ENCODE measurements at places on chromosomes 12 and 14.

DNA sequence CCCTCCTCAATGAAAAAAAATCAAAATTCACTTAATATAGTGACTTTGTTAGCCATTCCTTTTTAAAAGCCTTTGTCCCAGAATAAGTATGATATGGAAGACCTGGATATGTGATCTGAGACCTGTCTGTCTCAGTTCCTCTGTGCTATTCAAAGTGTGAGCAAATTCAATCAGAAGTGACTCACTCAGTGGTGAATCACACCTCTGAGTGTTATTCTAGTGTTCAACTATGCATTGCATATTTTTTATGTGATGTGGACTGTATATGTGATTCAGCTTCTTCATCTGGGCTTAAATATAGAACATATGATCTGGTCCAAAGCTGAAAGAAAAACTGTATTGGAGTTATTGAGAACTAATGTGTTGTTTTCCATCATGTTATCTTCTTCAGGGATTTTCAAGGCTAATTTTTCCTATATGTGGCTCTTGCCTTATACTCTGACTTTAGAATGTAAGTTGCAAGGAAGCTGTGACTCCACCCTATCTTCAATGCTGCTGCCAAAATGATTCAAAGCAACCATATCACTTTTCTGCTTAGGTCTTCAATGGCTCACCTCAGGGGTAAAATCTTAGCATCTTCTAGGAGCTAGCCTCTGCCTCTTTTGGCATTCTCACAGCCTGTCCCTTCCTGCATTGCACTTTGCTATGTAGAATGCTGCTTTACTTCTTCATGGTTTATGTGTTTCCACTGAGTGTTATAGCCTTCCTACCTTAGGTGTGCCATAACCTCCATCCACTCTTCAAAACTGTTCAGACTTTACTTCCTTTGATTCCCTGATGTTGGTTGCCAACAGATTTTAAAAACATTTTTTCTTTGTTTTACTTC is 169.8 kb downstream of the OTOGL start:
- DNase-seq: no peak

- DNase-seq: no peak
These were observed 162.9 kb downstream of the PCNX1 start for GRCh38 chr14:71070169-71070568.

DNA sequence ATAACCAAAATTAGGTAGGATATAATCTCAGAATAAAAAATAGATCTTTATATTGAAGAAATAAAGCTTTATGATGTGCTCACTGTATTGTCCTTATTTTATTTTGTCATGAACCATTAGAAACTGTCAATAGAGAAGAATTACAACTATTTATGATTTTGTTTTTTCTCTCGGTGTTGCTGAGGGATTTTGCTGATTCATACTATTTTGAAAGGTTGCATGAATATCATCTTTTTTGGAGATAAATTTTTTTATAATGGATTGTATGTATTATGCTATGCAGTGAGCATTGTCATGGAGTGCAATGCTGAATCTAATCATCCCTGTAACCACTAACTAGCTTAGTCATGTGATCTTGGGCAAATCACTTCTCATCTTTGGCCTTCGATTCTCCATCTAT is 15.0 kb downstream of the SLC39A9 start:
- DNase-seq: no peak

- DNase-seq: no peak
These were observed 27.3 kb upstream of the CHPT1 start for GRCh38 chr12:101670007-101670671.

GRCh38 chr12:26701604-26702215 is 131.3 kb downstream of the ITPR2 start:
- DNase-seq: no peak

GRCh38 chr12:1880153-1880845 is 38.2 kb downstream of the CACNA2D4 start:
- no peak for DNase-seq

DNA sequence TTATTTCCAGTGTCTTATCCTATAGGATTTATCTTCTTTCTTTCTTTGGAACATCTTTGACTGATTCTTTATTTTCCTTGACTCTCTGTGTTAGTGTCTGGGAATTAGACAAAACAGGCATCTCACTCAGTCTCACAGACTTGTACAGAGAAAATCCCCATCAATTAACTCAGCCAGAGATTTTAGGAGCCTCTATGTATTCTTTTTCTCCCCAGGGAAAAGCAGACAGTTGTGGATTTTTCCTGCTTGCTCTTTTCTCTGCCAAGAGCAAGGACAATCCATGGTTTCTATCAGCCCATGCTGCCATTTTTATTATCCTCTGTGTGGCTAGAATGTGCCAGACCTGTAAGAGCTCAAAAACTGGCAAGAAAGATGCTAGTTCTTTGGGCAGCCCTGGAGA is 595.1 kb downstream of the SNAPC1 start:
- no peak for DNase-seq

GRCh38 chr14:69323266-69323998 is 63.5 kb downstream of the GALNT16 start:
- no peak for DNase-seq

DNA sequence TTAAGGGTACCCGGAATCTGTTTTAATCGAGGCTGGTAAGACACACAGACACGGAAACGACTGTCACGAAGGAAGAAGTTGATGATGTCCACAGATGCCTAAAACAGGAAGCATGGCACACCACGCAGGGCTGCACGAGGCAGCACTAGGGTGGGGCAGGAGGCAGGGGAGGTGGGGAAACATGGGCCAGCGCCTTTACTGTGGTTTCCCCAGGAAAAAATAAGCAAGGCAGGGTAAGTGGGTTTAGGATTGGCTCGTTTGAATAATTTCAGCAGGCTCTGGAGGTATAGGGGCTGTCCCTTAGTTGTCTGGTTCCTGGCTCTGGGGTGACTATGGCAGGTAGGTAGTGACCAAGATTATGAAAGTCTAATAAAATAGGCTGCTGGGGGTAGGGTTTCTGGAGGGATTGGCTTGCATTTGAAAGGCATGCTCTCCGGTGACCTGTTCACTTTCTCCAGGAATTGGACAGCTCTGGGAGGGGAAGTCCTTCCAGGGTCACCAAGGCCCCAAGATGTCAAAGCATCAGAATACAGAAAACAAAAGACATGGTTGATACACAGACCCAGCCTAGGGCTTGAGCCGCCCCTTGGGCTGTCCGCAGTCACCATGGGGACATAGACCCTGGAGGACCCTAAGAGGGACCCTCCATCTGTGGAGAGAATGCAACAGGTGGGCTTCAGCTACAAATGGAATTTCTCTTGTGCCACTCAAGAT is 35.3 kb downstream of the MAP1LC3B2 start:
- no peak for DNase-seq

DNA sequence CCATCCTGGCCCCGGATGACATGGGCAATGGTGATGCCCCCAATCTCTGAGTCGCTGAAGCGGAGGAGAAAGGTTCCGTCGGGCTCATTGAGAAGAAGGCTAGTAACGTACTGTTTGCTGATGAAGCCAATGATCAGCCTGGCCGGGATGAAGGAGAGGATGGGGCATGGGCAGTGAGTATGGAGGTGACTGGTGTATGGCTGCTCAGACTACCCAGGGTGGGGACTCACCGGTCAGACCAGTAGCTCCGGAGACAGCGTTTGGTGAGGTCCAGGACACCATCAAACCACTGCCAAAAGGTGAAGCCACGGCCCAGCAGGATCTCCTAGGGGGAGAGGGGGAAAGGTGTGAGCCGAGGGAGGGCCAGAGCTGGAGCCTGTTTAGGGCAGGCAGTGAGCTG is 10.9 kb downstream of the NAB2 start:
- no peak for DNase-seq
